ENCODE measurements at places on chromosomes 13 and 19. TPM values are rescaled to one million over a fixed set of nuclear protein-coding genes. Genes with fewer than 3 reads are reported as not detected.

Gene PEAK3
- 0.08 TPM for total RNA-seq

Gene CGB1
- not detected for total RNA-seq

Gene PTPRH
- total RNA-seq = 6.0 TPM

Gene BRSK1
- 2.9 TPM for total RNA-seq

Gene ZNF549
- total RNA-seq = 1.4 TPM

Gene ACP7
- total RNA-seq = 0.05 TPM

Gene KCNN4
- total RNA-seq = 61.0 TPM

Gene FFAR1
- not detected for total RNA-seq

Gene ONECUT3
- total RNA-seq = not detected

Gene F7
- total RNA-seq = 0.07 TPM

Gene TMTC4
- 11.3 TPM for total RNA-seq

Gene IFI30
- 10.8 TPM for total RNA-seq

Gene GRIN3B
- total RNA-seq = 1.8 TPM

Gene CEACAM16
- total RNA-seq = not detected

Gene RNF113B
- not detected for total RNA-seq

All from A549 treated with Mapracorat at 1 μM for 4 hours (cell line).